ENCODE measurements at places on chromosomes 7 and 10.

GRCh38 chr7:46150202-46150601 is 229.1 kb upstream of the IGFBP3 start:
- no peak for DNase-seq

GRCh38 chr10:22588462-22588861 is 125.9 kb downstream of the PIP4K2A start:
- DNase-seq, result no peak

GRCh38 chr10:34966040-34966439 is 124.1 kb downstream of the CUL2 start:
- no peak for DNase-seq

DNA sequence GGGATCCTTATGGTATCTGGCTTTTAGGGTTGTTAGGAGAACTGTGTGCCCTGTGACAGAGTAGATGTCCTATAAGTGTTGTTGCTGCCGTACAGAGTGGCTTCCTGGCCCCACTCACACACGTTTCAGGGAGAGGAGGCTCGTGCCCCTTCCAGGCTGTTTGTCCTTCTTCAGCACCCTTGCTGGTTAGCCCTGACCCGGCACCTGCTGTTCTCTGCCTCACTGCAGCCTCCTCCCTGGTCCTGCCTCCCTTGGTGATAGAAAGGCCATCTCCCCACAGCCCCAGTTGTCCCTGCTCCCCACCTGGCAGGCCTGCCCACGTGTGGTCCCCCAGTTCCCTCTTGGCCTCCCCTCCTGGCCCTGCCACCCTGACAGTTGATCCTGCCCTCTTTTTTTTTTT is 2.3 kb downstream of the CLIP2 start:
- no peak for DNase-seq

- DNase-seq, result no peak
Measured at GRCh38 chr10:123354521-123354920, 200.3 kb downstream of the BUB3 start.
